ENCODE measurements at places on chromosomes 1 and 21.

DNA sequence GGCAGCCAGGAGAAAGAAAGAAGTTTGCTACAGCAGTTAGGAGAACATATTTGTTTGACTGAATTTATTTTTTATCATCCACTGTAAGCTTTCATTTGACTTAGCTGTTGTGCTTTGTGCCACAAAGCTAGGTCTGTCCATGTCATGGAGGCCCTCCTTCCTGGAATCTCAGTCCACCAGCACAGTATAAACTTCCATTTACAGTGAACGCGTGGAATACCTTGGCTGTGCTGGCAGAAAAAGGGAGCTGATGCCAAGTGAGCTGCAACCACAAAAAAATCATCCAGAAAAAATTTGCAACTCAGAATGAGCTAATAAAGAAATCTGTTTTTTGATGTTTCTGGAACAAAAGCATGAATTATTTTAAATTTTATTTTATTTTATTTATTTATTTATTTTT lies 72.6 kb downstream of the ATP6V1G3 start:
- no peak for DNase-seq
- no peaks in the 10 kb centered on the region for H3K4me1 ChIP-seq
- H3K27ac ChIP-seq: no peak overlapping the region

DNA sequence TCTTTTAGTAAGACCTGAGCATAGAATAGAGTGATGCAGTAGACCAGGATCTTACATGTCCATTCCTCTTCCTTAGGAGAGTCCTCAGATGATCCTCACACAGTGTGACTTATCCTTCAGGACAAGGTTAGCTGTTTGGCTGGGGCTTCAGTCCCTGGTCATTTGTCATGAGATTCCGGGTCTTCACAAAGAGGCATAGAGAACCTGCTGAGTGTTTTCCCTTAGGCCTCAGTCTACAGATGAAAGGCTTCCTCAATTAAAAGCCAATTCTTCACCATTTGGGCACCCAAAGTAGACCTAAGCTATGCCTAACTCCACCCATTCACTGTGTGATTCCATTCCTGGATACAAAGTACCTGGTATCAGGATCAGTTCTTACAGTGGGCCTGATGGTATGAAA lies 329.8 kb upstream of the RUNX1 start:
- no peak for DNase-seq
- no peak overlapping the region for H3K4me3 ChIP-seq
- no peaks in the 10 kb centered on the region for H3K36me3 ChIP-seq

- peak overlapping the region; percentile 57 for H3K4me3 ChIP-seq
- H3K36me3 ChIP-seq: peaks cover 21% of the 10 kb centered on the region
- H3K27ac ChIP-seq: no peak overlapping the region
- peaks cover 69% of the 10 kb centered on the region for H3K27me3 ChIP-seq
These were observed 15.8 kb downstream of the RNF223 start for GRCh38 chr1:1058088-1058905.

DNA sequence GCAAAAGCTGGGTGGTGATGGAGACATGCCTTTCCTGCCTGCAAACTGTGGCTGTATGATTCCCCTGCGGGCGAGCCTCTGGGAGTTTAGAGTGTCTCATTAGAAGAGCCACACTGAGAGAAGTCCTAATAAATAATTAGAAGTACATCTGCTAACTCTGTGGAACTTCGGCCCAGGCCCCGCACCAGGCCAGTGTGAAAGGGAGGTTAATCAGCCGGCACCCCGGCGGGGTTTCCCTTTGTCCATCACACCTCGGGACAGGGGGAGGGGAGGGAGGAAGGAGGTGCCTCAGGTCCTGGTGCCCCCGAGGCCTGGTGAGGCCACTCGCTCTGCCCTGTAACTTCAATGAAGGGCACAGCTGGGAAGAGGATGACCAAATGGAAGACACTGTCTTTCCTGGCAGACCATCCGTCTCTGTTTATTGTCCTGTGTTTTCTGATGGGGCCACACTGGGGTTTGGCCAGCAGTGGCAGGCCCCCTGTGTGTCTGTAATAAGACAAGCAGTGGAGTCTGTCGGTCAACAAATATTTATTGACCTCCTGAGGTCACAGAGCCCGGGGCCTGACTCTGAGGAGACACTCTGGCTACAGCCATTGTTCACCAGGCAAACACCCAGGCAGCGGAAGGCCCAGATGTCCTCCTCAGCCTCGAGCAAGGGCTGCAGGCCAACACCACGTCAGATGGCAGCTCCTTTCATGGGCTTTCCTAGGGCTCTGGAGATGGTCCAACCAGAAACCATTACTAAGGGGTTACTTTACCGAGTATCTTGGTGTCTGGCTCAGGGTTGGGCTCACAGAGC lies 267.5 kb upstream of the RAB4A start:
- no peaks in the 10 kb centered on the region for H3K27me3 ChIP-seq
- DNase-seq: no peak
- no peak overlapping the region for H3K27ac ChIP-seq

DNA sequence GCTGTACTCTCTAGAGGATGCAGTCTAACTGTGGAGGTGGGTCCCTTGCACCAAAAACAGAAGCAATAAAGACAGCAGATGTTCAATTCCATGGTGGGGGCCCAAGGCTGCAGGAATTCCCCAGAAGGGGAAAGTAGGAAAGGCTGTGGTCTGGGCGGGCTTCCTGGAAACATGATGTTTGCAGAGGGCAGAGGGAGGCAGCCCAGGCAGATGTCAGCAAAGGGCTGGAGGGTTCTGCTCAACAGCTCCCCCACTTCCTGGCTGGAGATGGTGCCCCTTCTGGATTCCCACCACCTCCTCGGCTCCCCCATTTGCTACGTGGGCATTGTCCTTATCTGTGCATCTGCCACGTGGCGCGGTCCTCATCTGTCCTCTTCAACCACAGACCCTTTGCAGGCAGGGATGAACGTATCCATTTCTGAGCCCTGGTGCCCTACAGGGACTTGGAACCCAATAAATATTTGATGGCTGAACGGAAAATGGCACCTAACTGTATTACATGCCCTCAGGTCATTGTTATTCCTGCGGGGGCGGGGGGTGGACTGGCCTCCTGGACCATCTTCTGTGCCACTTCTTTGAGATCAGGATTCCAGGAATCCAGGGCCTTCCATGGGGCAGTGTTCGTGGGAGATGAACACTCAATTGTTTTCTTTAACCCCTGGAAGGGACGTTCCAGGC lies 8.4 kb upstream of the GUCA2B start:
- H3K27me3 ChIP-seq: peaks cover 46% of the 10 kb centered on the region
- no peak overlapping the region for H3K4me3 ChIP-seq
- no peak overlapping the region for H3K27ac ChIP-seq
- H3K36me3 ChIP-seq: no peaks in the 10 kb centered on the region
- H3K4me1 ChIP-seq: peaks cover 12% of the 10 kb centered on the region
- DNase-seq: no peak

- no peak overlapping the region for H3K27ac ChIP-seq
- no peaks in the 10 kb centered on the region for H3K4me1 ChIP-seq
- H3K4me3 ChIP-seq: no peak overlapping the region
- no peaks in the 10 kb centered on the region for H3K27me3 ChIP-seq
- H3K36me3 ChIP-seq: no peaks in the 10 kb centered on the region
These were observed 324.1 kb downstream of the BARHL2 start for GRCh38 chr1:90393025-90393424.
